ENCODE measurements at places on chromosomes 16 and 17.

GRCh38 chr17:48487221-48487620, 43.6 kb downstream of the HOXB1 start:
- DNase-seq: no peak

DNA sequence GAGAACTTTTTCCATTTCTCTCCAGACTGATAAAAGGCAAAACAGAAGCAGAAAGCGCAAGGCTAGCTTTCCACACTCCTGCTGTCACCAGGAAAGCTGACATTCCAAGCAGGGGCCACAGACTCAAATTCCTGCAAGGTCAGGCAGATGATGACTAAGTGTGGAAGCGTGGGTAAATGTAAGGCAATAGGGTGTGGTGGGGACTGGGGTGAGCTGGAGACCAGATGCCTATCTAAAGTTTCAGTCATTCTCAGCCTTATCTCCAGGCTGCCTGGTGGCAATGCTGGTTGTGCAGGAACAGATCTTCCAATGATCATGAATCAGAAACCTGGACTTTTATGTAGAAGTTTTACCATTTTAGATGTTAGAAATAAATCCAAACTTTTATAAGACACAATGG, 224.1 kb downstream of the GSG1L start:
- no peak for DNase-seq

DNA sequence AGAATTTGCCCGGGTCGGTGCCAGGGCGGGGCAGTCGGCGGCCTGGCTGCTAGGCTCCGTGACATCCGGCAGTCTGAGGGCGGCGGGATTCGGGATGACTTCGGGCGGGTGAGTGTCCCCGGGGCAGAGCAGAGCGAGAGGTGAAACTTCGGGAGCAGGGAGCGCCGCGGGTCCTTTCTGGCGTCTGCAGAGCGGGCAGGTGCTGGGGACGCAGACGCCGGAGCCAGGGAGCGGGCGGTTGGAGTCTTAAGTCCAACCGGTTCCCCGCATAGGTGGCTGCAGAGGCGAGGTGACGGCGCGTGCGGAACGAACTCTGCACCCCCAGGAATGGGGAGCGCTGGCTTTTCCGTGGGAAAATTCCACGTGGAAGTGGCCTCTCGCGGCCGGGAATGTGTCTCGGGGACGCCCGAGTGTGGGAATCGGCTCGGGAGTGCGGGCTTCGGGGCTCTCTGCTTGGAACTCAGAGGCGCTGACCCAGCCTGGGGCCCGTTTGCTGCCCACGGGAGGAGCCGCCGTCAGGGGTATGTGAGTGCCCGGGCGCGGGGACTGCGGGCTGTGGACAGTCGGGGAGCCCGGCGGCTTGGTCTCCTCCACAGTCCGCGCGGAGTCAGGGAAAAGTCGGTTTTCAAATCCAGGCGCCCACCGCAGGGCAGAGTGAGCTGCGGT, at the start of gene B4GALNT2:
Gene B4GALNT2 (plus strand): TSS at position 71 of the 666 bp plus-strand sequence. CDS start 24 bp downstream, at position 95.
- DNase-seq: peak; percentile 65

DNA sequence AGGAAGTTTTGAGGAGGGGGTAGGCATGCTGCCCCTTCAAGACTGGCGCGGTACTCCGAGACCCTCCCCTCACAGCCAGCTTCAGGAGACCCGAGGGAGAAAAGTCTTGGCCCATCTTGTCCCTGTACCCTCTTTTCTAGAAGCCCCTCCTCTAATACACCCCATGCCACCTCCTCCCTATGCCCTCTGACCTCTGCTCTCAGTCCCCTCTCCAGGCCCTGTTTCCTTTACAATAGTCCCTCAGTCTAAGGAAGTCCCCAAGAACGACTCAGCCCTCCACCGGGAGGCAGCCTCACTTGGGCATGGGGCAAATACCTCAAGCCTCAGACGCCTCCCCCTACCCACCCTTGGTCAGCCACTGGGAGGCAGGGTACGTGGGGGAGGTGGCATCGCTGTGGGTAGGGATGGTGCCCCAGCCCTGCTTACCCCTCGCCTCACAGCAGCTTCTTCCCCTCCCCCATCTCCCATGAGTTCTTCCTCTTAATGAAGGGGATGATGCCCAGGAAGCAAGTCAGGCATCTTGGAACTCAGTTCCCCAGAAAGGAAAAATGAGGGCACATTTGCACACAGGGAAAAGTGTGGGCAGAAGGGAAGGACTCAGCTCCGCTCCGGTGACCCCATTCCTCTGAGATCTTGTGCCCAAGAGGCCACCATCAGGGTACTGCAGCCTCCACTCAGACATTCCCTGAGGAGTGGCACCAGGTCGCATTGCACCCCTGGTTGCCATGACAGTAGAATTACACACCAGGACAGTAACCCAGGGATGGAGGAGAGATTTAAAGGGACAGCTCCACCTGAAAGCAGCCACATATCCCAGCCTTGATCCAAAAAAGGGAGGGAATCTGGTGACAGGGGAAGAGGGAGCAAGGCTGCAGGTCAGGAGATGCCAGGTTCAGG, 6.2 kb downstream of the MPP2 start:
- DNase-seq: peak; percentile 58

DNA sequence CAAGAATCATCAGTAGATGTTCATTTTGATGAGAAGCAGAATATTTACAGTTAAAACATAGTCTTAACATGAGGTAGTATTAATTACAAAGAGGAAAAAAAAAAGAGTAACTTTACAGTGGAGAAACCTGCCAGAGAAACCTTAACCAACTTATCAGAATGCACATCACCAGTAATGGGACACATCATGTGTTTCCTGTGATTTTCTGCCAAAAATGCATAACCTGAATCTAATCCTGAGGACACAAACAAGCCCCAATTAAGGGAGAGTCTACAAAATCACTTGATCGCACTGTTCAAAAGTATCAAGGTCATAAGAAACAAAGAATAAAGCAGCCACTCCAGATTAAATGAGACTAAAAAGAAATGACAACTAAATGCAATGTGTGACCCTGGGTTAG, 18.2 kb upstream of the QRICH2 start:
- no peak for DNase-seq

- DNase-seq: no peak
Measured at GRCh38 chr17:71885662-71886061, 235.2 kb upstream of the SOX9 start.

- no peak for DNase-seq
Measured at GRCh38 chr17:7233701-7234082, 625 bp downstream of the DVL2 start.

GRCh38 chr17:78537217-78537860, 39.9 kb downstream of the DNAH17 start:
- DNase-seq: no peak

GRCh38 chr16:89565506-89566372, 5.3 kb downstream of the RPL13 start:
- peak; percentile 78 for DNase-seq

GRCh38 chr17:83202002-83203000, 122.9 kb downstream of the METRNL start:
- no peak for DNase-seq

DNA sequence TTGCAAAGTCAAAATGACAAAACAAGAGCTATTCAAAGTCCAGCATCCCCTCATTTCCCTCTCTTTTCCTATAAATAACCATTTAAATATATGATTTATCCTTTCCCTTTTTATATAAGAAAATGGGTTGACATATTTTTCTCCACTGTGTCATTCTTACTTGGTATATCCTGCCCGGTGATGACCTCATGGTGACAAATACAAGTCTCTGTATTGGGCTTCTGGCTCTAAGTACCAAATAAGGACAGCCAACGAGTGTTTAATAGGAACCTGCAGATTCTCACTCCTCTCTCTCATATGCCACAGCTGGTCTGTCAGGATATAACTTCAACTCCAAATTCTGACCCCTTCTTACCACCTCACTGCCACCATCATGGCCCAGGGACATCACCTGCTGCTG, 25.5 kb upstream of the CBLN1 start:
- no peak for DNase-seq

DNA sequence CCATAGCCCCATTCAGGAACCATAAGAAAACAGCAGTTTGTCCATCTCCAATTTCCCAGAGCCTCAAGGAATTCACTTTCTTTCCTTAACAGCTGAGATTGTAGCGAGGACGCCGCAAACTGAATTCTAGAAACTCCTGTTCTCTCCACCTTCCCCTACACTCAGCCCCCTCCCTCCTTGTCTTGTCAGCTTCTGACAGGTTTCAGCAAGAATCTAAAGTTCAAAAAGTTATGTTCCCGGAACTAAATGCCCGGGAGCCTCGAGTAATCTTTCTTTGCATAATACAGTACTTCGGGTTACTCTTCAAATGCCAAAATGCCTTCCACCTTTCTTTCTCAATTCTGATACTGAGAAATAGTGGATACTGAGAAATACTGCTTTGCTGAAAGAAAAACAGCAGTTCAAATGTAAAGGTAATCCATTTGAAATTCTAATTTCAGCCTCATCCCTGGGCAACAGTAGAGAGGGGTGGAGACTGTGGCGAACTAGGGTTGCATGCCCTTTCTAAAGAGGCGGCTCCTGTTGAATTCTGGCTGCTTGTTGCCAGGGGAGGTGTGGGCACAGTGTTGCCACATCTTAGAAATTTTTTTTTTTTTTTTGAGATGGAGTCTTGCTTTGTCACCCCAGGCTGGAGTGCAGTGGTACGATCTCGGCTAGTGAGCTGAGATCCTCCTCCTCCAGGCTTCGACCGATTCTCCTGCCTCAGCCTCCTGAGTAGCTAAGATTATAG, 63.5 kb upstream of the USP7 start:
- no peak for DNase-seq
